Stimulated activated CD8-positive, alpha-beta memory T cell treated with anti-CD3 and anti-CD28 coated beads, Interleukin-4, amount 100 ng/mL, for 1 hour (primary cell): ENCODE measurements at places on chromosomes 7 and 10.

DNA sequence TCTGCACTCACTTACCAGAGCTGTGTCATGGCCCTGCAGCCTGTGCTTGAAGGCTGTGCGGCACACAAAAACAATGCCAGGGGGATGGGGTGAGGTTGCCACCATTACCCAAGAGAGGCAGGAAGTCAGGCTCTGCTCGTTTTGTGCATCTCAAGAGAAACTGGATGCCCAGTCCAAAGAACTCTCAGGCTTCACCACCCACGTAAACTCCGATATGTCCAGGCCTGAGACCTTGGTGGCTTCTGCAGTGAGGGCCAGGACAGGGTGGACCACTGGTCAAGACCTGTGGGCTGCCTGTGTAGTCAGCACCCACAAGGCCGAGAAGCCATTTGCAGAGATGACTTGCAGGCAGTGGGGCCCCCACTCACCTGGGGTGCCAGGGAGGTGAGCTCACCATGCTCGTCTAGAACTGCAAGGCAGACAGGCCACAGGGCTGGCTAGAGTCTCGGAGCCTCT is 54.7 kb upstream of the EBF3 start:
- no peak for DNase-seq

DNA sequence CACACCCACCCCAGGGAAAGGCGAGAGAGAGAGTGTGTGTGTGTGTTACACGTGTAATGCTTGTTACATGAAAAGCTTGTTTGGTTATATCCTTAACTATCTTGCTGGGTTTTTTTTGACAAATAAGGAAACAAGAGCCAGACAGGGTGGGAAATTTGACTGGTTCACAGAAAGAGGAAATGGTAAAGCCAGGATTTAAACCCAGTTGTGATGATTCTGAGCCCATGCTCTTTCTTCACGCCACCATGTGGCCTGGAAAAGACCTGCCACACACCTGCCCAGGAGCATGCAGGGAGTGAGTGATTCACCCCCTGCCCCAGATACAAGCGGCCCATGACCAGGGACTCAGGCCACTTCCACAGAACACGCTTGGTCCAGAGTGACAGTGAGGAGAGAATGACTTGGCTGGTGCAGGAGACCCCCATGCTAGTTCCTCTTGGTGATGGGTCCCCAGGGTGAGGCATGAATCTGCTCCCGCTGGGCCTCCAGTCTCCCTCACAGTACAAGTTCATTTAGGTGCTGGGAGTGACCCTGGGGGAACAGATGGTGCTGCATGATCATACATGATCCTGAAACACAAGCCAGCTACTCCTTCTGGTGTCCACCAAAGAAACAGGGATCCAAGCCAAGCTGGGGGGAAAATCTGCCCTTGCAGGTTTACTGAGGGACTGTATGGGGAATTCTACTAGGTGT is 21.0 kb upstream of the EIF5AL1 start:
- DNase-seq: no peak

- no peak for DNase-seq
Measured at GRCh38 chr7:137213744-137214143, 129.8 kb downstream of the PTN start.

GRCh38 chr10:72243822-72244437 is 27.9 kb upstream of the ASCC1 start:
- no peak for DNase-seq

GRCh38 chr7:129168231-129169021 is 20.0 kb upstream of the SMO start:
- DNase-seq: no peak

GRCh38 chr7:115004121-115004520 is 82.2 kb downstream of the MDFIC start:
- no peak for DNase-seq

GRCh38 chr7:134463751-134464150 is 4.9 kb upstream of the AKR1B1 start:
- no peak for DNase-seq

GRCh38 chr7:84251277-84251781 is 56.7 kb upstream of the SEMA3A start:
- no peak for DNase-seq

DNA sequence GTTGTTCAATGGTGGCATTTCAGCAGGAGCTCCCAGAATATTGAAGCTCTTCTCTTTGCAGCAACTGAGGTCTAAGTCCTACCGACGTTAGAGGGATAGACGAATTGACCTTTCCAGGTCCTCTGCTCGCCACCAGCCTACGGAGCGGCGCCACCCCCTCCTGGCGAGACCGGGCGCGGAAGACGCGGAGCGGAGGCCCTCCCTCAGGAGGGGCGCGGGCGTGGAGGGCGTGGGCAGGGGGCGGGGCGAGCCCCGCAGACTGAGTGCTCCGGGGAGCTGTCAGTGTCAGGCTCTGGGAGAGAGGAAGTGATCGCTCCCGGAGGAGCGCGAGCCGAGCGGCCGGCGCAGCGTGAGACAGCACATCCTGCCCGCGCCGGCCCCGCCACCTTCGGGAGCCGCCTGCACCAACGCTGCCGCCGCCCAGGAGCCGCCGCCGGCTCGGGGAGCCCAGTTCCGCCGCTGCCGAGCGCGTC is at the start of gene DYNC1I1:
DYNC1I1 (plus strand) TSS at position 257 of the 473 bp plus-strand sequence. CDS start 32,176 bp downstream, outside the sequence.
- DNase-seq: no peak

GRCh38 chr10:28179006-28179742 is 123.7 kb downstream of the MPP7 start:
- DNase-seq: no peak

GRCh38 chr10:6602700-6603084 is 22.6 kb upstream of the PRKCQ start:
- no peak for DNase-seq

- DNase-seq: no peak
Measured at GRCh38 chr7:148553979-148554378, 36.6 kb upstream of the C7orf33 start.

GRCh38 chr10:112851181-112851580 is 98.9 kb upstream of the TCF7L2 start:
- no peak for DNase-seq

GRCh38 chr10:93063977-93064660 is 3.5 kb downstream of the CYP26C1 start:
- no peak for DNase-seq

- DNase-seq: no peak
Measured at GRCh38 chr7:40463446-40463845, 328.6 kb downstream of the SUGCT start.

DNA sequence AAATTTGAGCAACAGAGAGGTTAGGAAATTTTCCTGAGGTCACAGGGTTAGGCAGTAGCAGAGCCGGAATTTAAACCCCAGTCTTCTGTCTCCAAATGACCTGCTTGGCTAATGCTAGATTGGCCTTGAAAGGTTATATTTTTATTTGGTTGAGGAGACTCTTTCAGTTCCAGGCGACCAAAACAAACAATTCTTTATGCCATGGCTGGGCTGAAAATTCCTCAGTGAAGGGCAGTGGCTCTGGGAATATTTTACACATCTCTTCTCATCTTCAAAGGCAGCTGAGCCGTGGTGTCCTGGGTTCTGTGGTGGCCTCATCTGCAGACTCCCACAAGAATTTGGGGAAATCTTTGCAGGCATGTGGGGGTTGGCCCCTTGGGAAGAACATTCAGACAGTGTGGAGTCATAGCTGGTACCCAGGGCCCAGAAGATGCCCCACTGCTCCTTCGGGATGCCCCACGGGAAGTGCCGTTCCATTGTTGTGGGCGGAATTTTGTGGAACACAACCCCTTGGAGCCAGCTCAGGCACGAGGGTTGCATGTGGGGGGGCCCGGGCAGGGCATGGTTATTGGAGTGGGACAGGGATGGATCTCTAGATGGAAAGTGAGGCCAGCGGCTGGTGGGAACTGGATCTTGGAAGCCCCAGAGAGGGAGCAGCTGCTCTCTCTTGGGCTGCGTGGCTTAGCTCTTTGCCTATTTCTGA is 33.2 kb downstream of the RPS24 start:
- no peak for DNase-seq

DNA sequence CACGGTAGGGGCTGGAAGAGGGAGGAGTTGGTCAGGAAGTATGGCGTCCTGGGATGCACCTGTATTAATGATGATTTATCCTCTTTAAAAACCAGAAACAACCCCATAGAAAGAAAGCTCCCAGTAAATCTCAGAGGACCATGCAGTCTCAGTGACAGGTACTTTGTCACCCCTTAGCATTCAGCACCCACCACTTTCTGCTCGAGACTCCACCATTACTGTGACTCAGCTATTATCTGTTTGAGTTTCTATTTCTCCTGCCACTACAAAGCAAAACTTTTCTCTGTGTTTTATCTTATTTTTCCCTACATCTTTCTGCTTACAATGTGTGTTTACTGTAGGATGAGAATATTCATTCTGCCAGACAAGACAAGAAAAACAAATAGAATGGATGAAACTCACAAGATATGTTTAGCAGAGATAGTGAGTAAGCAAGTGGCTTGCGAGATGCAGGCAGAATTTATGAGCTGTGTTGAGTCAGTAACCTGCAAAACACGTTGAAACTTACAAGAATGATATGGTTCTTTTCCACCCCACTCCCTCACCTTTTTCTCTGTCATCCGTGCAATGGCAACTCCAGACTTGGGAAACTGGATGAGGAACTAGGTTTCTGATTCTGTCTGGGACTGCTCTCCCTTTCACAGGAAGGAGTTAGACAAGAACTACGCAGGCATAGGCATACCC is 127.1 kb downstream of the AOAH start:
- DNase-seq: no peak

DNA sequence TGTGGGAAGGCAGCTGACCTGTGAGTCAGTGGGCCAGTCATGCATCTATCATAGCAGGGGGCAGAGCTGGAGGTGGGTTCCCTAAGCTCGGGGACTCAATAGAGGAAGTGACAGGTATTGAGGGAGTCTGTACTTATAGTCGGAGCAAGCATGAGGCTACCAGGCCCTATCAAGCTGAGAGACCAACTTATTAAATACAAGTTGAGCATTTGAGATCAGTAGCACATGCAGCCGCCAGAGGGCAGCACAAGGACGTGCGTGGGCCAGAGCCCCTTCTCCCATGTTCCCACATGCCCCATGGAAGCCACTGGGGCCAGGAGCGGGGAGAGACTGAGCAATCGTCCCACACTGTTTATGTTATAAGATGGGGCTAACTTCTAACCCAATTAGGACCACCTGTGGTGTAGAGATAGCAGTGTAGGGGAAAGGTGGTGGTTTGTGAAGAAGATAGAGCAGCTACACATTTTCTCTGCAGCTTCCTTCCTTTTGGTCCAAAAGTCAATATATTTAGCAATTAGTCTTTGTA is 13.0 kb upstream of the STK31 start:
- peak; percentile 22 for DNase-seq
